Brain microvascular endothelial cell (primary cell): ENCODE measurements at places on chromosomes 6 and 20.
A peak's percentile ranks its signal among the peaks of the same experiment; 100 is the strongest.

DNA sequence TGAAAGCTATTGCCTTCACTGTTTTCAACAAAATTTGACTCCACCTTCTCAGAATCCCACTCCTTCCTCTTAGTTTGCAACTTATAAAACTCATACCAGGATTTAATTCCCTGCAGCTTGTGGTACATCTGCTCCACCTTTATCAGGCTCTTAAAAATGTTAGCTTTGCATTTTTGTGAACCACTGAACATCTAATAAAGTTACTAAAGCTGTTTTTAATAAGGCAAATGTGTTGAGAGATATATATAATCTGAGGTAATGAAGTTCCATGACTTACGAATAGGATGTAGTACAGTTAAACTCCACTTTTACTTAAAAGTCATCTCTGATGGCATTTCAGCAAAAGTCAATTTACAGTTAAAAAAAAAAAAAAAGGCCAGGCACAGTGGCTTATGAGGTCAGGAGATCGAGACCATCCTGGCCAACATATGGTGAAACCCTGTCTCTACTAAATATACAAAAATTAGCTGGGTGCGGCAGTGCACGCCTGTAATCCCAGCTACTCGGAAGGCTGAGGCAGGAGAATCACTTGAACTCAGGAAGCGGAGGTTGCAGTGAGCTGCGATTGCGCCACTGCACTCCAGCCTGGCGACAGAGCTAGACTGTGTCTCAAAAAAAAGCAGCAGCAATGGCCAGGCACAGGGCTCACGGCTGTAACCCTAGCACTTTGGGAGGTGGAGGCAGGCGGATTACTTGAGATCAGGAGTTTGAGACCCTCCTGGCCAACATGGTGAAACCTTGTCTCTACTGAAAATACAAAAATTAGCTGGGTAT lies 106.2 kb downstream of the KIF13A start:
- DNase-seq = no peak

- peak; percentile 94 for DNase-seq
Measured at GRCh38 chr20:32474967-32475811, 109.9 kb downstream of the NOL4L start.

- DNase-seq = peak; percentile 33
Measured at GRCh38 chr6:81553216-81553615, 199.3 kb downstream of the TENT5A start.

- DNase-seq = peak; percentile 76
Measured at GRCh38 chr20:21433329-21433890, 36.1 kb upstream of the NKX2-4 start.

- DNase-seq = peak; percentile 43
Measured at GRCh38 chr6:79377888-79378348, 143.4 kb upstream of the HMGN3 start.

GRCh38 chr6:79280756-79281155 lies 46.3 kb upstream of the HMGN3 start:
- no peak for DNase-seq

GRCh38 chr6:158596861-158597260 lies 37.0 kb downstream of the TMEM181 start:
- DNase-seq = no peak

DNA sequence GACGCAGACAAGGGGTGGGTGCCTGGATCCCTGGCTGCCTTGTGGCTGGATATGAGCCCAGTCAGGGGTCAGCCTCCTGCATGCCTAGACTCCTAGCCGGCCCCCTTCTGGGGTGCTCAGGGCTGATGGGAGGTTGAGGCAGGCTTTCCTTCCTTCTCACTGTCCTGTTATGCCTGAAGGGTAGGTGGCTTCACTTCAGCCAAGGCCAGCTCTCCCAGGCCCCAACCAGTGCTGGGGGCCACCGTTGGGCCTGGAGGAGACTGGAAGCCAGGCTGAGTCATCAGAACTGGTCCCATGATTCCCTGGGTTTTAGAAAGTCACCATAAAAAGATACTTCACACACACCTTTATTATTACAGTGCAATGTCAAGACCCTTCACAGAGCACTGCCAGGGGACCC lies 2.9 kb upstream of the POU5F1 start:
- DNase-seq = no peak

- no peak for DNase-seq
Measured at GRCh38 chr20:460707-461106, 1.6 kb downstream of the TBC1D20 start.

- no peak for DNase-seq
Measured at GRCh38 chr6:113735491-113735890, 121.7 kb upstream of the MARCKS start.

GRCh38 chr6:111652156-111652555 lies 46.5 kb upstream of the TRAF3IP2 start:
- no peak for DNase-seq

- no peak for DNase-seq
Measured at GRCh38 chr6:106702451-106703110, 73.2 kb downstream of the QRSL1 start.

DNA sequence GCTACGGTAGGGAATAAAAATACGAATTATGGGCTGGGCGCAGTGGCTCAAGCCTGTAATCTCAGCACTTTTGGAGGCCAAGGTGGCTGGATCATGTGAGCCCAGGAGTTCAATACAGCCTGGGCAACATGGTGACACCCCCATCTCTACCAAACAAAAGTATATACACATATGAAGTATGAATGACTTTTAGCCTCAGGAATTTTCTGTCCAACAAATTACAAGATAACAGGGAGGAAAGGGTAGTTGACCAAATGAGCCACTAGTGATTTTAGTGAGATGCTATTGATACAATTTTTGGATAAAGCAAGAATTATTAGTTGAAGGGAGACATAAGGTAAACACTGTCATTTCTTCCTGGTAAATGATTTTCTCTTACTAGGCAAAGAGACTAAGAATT lies 328.2 kb downstream of the SYNE1 start:
- DNase-seq = no peak

DNA sequence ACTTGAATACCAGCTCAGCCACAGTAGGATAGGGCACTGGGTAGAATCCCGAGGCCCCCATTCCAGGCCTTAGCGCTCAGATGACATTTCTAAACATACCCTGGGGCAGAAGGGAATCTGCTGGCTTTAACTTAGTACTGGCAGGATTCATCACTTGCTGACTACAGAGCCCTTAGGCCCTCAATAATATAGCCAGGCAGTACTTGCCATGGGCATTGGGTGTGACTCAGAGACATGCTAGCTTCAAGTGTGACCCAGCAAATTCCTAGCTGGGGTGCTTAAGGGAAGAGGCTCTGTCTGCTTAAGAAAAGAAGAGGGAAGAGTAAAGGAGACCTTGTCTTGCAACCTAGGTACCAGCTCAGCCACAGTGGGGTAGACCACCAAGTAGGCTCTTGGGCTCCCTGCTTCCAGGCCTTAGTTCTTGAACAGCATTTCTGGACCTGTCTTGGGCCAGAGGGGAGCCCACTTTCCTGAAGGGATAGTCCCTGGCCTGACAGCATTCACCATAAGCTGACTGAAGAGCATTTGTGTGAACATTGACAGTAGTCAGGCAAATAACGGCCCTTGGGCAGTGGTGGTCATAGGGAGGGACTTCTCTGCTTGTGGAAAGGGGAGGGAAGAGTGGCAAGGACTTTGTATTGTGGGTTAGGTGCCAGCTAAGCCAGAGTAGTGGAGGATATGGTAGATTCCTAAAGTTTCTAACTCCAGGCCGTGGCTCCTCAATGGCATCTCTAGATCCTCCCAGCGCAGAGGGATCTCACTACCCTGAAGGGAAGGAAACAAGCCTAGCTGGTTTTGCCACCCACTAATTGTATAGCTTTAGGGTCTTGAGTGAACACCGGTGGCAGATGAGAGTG lies 48.5 kb upstream of the HACE1 start:
- DNase-seq = no peak

DNA sequence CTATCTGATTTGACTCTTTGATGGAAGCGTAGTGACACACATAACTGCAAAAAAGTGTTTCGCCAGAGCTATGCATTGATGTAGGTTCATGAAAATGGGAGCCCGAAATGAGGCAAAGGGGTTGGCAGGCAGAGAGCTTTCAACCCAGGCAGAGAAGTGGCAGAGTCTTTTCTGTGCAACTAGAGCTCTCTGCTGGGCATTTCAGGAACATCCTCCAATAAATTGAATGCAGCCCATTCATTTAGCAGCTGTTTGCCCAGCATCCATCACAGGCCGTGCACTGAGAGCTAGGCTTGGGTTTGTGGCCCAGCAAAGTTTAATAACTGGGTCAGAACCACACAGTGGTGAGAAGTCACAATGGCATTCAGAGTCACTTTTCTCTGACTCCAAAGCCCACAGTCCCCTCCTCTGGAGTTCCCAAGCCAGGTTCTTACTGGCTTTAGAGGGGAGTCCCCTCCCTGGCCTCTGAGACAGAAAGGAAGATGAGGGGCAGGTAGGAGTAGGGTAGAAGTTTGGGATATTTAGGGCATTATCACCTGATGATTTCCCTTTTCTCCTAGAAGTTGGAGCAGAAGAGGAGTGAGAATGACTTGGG lies 31.8 kb upstream of the ELMO2 start:
- peak; percentile 47 for DNase-seq

- no peak for DNase-seq
Measured at GRCh38 chr6:5162355-5162754, 77.2 kb downstream of the PPP1R3G start.

DNA sequence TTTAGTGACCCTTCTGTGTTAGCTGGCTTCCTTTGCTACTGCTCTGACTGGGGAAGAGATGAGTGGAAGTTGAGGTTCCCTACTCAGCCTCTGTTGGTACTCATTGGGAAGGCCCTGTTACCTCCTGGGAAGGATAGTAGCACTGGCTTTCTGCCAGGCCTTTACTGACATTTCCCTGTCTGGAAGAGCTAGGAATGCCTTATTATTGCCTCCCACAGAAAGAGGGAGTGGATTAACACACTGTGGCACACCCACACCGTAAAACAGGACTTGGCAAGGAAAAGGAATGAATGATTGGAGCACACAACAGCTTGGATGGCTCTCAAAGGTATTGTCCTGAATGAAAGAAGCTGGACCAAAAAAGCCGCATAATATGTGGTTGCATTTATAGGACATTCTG lies 12.2 kb downstream of the ZNF831 start:
- no peak for DNase-seq

GRCh38 chr20:25421102-25421501 lies 13.6 kb downstream of the GINS1 start:
- DNase-seq = no peak

DNA sequence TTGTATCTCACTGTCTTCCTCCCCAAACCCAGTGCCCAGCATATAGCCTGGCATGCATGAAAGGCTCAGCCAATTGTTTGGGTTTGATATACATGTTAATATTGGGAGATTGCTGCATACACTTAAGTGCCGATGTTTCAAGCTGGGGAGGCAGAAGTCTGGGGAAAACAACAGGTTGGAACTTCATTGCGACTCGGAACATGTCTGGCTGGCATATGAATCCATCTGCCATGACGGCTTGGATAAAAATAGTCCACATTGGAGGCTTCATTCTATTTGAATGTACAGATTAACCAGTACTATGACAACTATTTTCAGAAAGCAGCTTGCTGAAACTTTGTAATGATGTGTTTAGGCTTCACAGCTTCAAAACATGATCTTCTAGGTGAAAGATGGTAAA lies 261.0 kb downstream of the CDH26 start:
- no peak for DNase-seq

DNA sequence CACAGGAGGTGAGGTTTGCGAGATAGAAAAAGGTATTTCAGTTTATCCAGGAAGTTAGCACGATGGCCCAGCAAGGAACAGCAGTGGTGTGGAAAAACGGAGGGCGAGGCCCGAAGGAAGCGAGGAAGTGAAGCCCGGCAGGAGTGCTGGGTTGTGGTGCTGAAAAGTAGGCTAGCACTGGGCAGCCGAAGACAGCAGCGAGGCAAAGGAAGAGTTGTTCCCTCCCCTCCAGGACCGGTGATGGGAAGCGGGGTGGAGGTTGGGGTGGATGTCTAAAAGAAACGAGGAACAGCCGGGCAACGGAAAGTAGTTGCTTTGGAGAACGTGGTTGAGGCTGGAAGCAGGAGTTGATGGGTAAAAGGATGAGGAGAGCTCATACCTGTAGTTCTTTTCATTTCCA lies 1.4 kb downstream of the METTL24 start:
- DNase-seq = no peak

GRCh38 chr6:43985329-43985728 lies 141.9 kb downstream of the MRPL14 start:
- DNase-seq = no peak

DNA sequence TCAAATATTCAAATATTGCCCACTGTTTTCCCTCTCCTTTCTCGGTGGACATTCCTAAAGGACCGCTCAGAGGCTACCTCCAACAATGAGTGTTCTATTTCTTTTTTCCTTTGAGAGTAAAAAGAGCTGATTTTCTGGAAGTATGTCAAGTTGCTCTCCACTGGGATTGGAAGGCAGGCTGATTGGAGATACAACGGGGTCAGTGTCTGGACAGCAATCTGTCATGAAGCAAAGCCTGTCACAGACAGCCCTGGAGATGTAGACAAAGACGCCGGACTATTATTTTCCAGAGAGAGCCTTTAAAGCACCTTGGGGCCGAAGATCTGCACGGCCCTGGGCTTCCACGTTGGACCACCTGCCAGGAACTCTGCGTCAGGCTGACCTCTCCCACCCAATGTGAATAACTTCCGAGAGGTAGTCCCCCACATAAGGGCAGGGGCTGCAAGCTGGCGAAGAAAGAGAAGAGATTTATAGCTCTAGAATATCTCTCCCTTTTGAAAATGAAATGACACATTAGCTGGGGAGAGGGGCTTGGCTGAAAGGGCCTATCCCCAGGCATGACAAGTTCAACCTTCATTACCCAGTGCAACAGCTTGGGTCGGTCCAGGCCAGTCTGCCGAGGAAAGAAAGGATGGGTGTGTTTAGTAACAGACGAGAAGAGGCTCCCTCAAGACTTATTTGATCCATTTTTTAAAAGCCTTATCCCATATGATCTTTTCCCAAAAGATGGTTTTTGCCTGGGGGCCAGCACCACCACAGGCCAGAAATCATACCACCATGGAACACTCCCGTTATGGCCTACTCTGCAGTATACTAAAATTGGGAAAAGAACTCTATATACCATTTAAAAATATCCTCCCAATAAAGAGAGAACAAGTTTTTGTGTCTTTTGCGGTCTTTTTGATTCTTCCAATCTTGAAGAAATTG lies 131.1 kb downstream of the OLIG3 start:
- DNase-seq = no peak

DNA sequence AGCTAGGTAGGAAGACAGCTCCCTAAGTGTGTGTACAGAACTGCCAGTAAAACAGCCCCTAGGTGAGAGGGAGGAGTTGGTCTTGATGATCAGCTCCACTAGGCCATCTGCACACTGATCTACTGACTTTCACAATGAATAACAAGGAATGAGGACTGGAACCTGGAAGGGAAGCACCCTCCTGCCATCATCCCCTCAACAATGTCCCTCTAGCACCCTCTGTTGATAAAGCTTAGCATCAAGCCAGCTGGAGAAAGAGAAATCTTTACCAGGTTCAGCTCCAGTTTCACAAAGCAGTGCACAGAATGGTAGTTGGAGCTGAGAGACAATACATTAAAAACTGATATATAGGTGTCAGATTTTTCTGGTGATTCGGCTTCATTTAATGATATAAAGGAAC lies 57.2 kb upstream of the IRAK1BP1 start:
- DNase-seq = peak; percentile 52
